ENCODE measurements at places on chromosomes 2 and 18.

DNA sequence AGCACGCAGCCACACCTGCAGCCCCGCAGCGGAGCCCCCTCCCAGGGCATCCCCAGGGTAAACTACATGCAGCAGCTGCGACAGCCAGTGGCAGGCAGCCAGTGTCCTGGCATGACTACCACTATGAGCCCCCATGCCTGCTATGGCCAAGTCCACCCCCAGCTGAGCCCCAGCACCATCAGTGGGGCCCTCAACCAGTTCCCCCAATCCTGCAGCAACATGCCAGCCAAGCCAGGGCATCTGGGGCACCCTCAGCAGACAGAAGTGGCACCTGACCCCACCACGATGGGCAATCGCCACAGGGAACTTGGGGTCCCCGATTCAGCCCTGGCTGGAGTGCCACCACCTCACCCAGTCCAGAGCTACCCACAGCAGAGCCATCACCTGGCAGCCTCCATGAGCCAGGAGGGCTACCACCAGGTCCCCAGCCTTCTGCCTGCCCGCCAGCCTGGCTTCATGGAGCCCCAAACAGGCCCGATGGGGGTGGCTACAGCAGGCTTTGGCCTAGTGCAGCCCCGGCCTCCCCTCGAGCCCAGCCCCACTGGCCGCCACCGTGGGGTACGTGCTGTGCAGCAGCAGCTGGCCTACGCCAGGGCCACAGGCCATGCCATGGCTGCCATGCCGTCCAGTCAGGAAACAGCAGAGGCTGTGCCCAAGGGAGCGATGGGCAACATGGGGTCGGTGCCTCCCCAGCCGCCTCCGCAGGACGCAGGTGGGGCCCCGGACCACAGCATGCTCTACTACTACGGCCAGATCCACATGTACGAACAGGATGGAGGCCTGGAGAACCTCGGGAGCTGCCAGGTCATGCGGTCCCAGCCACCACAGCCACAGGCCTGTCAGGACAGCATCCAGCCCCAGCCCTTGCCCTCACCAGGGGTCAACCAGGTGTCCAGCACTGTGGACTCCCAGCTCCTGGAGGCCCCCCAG, 254.1 kb downstream of the GLI2 start:
- no peak for DNase-seq

- DNase-seq: no peak
These were observed 217.4 kb downstream of the KCNE4 start for GRCh38 chr2:223269386-223269785.

GRCh38 chr2:75561566-75562512, 1.1 kb upstream of the EVA1A start:
- no peak for DNase-seq

DNA sequence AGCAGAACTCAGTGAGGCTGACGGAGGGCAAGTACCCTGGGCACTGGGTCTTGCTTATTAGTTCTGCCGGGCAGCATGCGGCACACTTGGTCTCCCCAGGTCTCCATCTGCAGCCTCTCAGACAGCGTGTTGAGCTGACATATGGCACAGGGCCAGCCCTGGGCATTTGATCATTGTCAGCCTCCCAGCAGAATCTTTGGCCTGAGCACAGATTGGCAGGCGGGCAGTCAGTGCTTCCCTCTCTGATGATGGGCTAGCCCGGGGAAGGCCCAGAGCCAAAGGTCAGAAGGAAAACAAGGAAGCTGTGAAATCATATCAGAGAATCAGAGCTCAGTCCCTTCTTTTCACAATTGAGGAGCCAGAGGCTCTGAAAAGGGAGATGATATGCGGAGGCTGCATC, 150.1 kb upstream of the LRRTM1 start:
- no peak for DNase-seq

DNA sequence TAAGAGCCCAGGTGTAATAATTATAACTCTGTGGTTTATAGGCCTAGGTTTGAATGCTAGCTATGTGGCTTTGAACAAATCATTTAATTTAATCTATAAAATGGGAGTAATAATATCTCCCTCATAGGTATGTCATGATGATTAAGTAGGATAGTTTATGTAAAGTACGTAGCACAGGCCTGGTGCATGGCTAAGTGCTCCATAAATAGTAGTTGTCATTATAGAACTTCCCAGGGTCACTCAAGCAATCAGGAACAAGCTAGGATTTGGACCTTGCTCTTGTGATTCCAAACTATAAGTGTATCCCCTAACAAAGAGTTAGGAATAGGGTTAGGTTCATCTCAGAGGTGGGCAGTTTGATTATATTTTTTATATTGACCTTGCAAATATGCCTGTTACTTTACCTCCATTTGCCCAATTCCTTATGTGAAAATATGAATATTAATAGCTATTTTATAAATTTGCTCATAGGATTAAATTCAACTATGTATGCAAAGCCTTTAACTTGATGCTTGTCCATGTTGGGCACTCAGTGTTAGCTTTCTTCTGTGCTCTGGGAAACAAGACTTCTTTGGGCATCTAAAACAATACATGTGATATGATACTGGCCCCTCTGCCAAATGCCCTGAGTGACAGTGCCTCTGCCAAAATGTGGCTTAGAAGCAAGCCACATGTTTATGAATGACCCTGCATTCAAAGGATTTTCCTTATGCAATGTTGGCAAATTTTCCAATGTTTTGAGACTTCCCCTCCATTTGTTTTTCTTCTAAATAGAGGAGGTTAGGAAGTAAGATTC, 353.6 kb downstream of the KIAA1328 start:
- DNase-seq: no peak

GRCh38 chr2:228023619-228024018, 152.2 kb downstream of the DAW1 start:
- DNase-seq: no peak

DNA sequence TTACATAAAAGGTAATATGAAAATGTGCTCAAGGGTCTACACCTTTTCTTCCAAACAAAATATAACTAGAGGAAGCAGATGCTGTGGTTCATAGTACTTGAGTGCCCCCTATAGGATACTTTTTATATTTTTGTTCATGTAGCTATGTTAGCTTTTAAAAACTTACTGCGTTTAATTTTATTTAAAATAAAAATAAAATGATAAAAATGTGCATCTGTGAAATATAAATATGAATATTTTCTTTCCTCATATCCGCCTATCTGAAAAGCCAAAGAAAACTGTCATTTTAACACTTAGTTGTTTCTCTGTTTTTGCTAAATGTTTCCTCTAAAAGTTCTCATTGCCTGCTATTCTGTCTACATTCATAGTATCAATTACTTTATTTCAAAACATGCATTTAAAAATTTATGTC, 9.6 kb upstream of the LRP1B start:
- no peak for DNase-seq

- DNase-seq: no peak
These were observed 23.4 kb upstream of the REEP1 start for GRCh38 chr2:86360776-86361175.

GRCh38 chr2:233252227-233252626, 754 bp downstream of the ATG16L1 start:
- no peak for DNase-seq

GRCh38 chr2:95343429-95344214, 46.5 kb downstream of the KCNIP3 start:
- no peak for DNase-seq

DNA sequence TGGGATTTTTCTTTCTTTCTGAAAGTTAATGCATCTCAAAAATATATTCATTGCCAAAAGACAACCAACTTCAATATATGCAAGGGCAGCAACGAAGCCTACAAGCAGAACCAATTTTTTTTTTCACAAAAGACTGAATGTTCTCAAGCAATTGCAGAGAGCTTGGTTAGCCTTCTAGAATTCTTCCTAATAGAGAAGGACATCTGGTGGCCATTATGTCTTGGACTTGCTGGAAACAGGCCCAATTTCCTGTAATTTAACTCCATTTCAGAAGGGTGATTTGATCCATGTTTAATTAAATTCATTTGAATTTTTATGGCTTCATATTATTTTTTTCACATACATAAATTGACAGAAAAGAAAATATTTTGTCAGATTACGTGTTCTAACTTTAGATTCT, 208.0 kb downstream of the TPGS2 start:
- no peak for DNase-seq

- no peak for DNase-seq
These were observed 101.6 kb downstream of the SPTBN1 start for GRCh38 chr2:54557601-54558187.

DNA sequence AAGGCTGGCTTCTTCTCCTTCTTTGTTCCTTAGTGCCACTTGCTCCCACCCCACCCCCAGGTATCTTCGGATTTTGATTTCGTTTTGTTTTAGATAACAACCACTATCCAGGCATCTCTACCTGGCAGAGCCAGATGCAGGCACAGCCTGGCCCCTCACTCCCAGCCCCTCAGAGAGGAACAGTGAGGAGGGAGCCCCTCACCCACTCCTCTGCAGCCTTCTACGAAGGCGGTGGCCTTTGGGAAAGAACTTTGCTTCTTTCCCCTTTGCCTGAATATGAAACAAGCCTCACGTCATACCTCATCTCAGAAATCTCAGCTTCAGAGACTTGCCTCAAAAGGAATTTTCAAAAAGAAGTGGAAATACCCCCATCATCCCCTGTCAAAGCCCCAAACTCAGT, 6.3 kb upstream of the CYP26B1 start:
- DNase-seq: no peak

- no peak for DNase-seq
These were observed 36.5 kb downstream of the CAB39 start for GRCh38 chr2:230749111-230749510.

GRCh38 chr18:34550902-34551301, 159.2 kb upstream of the DTNA start:
- no peak for DNase-seq

- DNase-seq: no peak
These were observed 34.4 kb downstream of the ACYP2 start for GRCh38 chr2:54149638-54150441.

- DNase-seq: no peak
These were observed 135.3 kb downstream of the C1D start for GRCh38 chr2:67927501-67927900.

GRCh38 chr2:37569986-37570679, 101.3 kb downstream of the CDC42EP3 start:
- DNase-seq: no peak

DNA sequence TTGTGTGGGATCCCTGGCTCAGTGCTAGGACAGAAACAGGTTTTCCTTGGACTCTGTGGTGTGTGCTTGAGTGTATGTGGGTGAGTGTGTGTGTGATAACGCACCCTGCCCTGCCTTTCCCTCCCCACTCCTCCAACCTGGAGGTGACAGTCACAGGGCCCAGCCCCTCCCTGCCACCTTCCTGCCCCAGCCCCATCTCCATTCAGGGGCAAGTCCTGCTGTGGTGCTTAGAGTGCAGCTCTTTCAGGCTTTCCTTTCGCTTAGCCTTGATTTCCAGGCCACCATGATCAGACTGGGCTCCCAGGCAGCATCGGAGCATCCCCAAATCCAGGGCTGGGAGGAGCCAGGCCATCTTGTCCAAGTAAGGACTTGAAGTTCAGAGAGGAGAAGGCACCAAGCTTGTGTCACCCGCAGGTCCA, 185.2 kb downstream of the ZFP36L2 start:
- no peak for DNase-seq

- DNase-seq: no peak
These were observed 32.2 kb downstream of the SPATS2L start for GRCh38 chr2:200338692-200339091.

- no peak for DNase-seq
These were observed 11.1 kb upstream of the RAB17 start for GRCh38 chr2:237601453-237602116.

DNA sequence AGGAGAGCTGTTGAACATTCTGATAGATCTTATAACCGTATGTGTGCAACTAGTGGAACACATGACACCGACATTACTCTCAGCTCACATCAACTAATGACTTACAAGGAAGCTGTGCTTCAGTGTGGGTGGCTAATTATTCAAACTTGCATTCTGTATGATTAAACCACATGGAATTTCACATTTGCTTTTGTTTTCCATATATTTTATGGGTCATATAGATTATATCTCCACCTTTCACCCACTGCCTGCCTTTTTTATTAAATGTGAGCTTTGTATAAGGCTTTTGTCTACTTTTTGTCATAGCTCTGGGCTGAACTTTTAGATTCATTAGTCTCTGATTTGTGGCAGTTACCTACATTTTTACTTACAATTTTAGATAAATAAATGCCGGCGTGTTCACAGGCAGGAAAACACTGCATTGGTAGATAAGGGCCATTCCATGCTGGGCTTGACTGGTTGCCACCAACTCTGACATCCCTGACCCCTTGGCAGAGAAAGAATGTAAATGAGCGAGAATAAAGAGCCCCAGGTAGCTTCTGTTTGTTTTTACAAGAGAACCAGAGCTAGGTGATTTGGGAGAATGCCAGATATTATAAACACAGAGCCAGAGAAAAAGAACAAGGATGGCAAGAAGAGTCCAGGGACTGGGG, 35.7 kb downstream of the LYPD6 start:
- no peak for DNase-seq

DNA sequence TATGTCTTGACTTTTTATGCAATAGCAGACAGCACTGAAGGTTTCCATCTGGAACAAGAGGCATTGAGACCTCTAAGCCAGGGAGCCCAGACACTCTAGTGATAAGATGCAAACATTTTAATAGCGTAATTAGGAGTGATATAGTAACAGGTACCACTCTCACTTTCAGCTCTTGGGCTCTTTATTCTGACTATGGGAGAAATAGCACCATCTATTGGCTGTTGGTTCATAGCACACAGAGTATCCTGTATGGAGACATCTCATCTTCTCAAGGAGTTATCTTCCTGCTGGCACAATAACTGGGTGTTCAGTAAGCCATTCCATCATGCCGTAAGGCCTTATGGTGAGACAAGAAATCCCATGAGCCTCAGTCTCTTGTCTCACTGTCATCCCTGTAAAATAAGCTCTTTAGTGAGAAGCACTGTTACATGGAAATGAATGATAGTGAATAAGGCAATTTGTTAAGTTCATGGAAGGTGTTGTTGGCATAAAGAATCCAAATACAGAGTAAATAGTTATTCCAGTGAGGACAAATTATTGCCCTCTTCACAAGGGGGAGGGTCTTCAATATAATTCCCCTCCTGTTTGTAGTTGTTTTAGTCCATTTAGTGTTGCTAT, 48.3 kb downstream of the THUMPD2 start:
- no peak for DNase-seq

GRCh38 chr2:139230881-139231280, 450.7 kb upstream of the NXPH2 start:
- no peak for DNase-seq

DNA sequence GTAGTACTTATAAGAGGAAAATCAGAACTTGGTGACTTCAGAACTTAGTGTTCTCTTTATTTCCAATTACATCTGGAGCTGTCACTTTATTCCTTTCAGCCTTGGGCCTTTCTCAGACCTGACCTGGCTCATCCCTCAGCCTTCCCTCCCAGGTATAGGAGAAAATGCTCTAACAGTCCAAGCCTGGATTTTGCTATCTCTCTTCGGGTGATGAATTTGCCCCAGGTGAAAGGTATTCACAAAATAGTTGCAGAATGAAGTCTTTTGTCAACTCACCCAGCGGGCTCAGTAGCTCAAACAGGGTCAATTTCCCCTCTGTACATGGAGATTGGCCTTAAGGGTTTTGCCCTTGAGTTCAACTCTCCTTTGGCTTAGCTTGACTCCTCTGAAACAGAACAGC, 12.0 kb downstream of the NRP2 start:
- no peak for DNase-seq

All from GM19239 (cell line).